ENCODE measurements at places on chromosomes 4 and X.

GRCh38 chrX:20452487-20452886 lies 185.8 kb upstream of the RPS6KA3 start:
- DNase-seq, result peak; percentile 60

DNA sequence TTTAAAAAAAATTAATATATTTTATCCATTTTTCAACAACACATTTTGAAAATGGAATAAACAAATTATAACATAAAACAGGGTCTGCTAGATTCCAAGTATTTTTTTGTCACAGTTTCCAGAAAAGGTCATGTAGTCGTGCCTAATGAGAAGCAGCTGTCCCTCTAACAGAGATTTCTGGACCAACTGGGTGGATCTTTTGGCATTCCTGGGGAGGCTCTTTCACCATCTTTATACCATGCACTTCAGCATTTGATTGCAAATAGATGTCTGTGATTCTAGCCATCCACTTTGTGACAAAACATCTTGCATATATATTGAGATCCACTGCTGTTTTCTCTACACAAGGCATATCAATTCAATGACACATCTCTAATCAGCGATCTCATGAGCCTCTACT lies 210.7 kb upstream of the LDB2 start:
- no peak for DNase-seq

DNA sequence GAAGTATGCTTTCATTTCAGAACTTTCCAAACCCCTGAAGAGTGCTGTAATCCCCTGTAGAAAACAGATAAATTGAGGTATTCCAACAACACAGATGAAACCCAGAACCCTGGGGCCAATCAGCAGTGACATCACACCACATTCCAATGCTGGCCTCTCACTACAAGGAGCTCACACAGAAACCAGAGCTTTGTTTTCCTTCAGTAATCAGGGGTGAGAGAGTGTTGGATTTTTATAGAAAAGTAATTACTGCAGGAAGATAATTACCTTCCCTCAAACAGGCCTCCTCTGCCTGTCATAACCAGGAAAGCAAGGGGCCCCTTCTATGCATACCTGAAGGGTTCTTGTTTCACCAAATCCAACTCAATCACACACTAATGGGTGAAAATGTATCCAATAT lies 246.2 kb downstream of the SCFD2 start:
- no peak for DNase-seq

DNA sequence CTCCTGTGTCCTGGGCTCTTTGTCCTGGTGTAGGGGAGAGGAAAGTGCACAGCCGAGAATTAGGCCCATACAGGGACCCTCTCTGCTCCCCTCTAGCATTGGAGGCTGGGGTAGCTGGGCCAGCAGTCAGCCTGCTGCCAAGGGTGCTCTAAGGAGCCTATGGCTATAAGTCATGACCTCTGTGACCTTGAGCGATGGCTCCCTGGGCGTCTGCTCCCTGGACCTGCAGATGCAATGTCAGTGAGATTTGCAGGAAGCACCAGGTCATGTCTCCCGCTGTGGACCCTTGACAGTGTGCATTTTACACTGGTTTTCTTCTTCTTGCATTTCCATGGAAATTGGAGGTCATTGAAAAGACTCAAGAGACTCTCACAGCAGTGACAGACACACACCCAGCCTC lies 234.1 kb upstream of the PSAPL1 start:
- no peak for DNase-seq

Measured in T-helper 1 cell (primary cell).